ENCODE measurements at places on chromosomes 5 and 9.

DNA sequence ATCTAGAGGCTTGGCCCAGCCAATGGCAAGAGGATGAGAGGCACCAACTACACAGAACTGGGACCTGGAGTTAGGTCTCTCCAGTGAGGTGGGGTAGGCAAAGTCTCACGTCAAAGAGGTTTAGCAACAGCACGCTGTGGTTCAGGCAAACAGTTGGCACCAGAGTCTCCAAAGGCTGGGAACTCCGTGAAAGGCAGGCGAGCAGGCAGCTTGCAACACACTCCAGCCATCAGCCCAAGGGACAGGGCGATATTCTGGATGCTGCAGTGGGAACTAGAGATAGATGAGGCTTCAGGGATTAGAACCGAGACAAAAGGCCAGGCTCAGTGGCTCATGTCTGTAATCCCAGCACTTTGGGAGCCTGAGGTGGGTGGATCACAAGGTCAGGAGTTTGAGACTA, 129.1 kb downstream of the PDZD2 start:
- no peak for DNase-seq

DNA sequence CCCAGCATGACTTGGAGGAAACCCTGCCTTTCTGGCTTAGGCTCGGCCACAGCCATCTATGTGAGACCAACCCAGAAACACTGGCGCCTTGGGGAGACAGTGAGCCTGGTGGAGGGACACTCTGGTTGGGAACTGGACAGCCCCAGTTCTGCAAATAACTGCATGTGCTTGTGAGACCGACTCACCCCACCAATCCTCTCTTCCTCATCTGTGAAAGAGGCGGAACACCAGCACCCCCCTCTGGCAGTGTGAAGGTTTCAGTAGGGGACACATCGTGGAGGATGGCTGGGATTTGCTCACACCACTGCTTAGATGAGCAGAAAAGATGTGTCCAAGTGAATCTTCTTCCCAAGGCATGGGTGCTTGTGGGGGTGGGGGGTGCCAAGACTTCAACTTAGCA, 43.4 kb upstream of the N4BP3 start:
- DNase-seq = no peak

DNA sequence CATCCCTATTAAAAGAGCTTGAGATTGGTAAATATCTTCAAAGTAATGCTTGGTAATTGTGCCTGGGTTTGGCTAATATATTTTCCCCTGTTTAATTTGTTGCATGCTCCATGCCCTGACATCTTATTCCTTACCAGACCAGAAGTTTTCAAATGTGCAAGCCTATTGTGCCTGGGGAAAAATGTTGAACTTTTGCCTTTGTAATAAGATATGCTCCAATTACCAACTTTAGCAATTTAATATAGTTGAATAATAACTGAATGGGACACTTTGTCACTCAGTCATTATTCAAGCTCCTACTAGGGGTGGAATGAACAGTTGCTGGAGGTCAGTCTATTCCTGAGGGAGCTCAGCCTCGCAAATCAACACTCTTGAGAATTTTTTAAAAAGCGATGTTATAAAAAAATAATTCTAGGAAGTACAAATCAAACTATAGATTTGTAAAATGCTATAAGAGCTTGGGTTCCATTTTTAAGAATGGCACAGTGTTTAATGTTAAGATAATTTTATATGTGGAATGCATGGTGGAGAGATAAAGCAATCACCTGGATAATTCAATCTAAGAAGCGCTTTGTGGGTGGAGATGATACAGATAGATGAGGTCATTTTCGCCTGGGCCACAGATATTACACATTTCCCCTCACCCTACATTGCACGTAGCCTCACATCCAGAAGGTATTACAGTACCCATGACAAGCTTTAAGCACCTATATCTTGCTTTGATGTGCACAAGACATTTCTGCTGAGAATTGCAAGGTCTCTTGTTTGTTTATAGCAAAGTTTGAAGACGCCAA, 231.8 kb downstream of the PIK3R1 start:
- DNase-seq = no peak

DNA sequence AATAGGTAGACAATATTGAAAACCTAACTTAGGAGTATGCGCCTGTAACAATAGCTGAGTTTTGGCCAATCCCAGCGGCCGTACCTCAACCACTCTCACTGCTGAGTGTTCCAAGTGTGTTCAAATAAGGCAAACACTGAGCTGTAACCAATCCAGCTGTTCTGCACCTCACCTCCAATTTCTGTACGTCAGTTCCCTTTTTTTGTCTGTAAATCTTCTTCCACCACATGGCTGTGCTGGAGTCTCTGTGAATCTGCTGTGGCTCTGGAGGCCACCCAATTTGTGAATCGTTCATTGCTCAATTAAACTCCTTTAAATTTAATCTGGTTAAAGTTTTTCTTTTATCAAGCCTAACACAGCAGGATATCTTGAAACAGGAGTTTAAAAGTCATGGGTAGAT, 116.3 kb downstream of the SLC28A3 start:
- DNase-seq = no peak

DNA sequence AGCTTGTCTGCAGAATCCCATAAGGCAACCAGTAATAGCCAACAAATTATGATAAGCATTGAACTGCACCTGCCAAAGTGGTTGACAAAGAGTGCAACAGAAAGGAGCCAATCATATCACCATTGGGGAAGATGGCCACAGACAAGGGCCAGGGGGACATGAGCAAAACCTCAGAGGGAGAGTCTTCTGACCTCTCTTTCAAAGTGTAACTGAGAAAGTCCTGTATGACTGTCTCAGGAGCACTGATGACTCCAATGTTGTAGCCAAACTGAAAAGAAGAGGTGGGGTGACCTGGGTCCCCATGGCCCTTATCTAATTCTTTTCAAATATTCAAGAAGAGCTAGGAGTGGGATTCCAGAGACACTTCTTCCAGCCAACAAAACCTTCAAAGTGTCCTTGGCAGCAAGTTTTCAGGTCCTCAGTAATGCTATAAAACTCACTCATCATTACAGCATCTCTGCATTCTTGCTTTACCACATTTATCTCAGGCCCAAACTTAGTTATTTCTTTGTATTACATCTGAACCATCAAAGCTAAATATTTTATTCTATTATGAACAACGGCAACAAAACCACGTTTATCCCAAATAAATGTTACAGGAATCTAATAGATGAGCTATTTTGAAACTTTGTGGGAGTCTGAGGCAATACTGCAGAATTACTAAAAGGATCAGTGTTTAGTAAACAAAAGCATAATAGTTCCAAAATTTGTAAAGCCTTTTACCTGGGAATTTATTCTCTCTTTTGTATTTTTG, 24.4 kb downstream of the FBLL1 start:
- DNase-seq = no peak

- DNase-seq = no peak
Measured at GRCh38 chr9:134571946-134572917, 69.4 kb upstream of the COL5A1 start.
